ENCODE measurements at places on chromosomes 7 and 10.

DNA sequence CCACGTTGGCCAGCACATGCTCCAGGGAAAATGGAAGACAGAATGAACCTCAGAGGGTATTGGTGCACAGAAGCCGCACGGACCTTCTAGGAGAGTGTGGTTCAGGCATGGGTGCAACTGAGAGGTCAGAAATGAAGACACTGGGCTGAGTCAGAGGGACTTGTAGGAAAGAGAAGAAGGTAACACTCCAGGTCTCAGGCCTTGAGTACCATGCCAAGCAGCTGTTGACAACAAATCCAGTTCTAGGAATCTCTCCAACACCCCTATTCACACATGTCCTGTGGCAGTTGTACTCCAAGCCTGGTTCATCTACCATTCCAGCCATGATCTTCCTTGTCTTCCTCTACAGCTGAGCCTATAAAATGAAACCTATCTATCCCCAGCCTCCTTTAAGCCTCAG lies 251.6 kb downstream of the USP6NL start:
- DNase-seq, result no peak

GRCh38 chr7:27196287-27196767 lies 3.6 kb downstream of the HOXA13 start:
- peak; percentile 72 for DNase-seq

DNA sequence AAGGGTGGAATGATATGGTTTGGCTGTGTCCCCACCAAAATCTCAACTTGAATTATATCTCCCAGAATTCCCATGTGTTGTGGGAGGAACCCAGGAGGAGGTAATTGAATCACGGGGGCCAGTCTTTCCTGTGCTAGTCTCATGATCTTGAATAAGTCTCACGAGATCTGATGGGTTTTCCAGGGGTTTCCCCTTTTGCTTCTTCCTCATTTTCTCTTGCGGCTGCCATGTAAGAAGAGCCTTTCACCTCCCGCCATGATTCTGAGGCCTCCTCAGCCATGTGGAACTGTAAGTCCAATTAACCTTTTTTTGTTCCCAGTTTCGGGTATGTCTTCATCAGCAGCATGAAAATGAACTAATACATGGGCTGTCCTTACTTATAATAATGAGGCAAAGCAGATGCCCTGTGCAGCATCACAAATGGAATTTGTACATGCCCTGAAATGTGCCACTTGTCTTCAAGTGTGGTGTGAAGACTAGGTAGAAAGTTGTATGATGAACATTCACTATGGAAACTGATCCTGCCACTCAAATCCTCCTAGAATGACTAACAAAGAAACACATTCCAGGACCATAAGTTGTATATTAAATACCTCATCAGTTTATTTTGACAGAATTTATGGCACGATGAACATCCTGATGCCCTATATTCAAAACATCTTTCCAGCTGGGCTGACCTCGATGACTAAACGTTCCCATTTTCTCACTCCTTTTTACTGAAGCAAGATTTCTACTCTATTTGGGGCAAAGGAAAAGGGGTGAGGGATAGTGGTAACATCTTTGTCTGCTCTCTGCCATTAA lies 122.8 kb upstream of the CTTNBP2 start:
- no peak for DNase-seq

DNA sequence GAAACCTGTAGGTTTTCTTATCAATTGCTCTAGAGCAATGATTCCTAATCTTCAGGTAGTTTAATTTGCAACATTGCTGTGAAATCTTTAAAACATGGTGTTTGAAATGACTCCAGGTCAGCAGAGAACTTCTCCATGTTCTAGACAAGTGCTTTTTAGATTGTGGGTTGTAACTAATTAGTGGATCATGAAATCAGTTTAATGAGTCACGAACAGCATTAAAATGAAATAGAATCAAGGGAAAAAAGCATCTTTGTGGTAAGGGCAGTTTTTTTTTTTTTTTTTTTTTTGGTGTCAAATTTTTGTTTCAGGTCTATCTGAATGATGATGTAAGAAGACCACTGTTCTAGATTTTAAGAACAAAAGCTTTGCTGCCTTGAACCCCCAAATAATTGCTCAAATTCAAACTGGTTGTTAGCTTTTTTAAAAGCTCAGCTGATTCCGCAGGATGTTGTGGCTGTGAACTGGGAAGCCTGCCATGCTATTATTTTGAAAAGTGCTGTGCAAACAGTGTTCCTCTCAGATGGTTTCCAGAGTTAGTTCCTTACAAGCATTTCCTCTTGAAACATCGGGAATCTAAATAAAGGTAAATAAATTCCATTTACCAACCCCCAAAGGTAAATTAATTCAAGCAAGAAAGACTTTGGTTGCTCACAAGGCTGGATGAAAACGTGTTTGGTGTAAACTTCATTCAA lies 13.1 kb upstream of the PDK4 start:
- DNase-seq, result no peak

- no peak for DNase-seq
These were observed 9.2 kb downstream of the AGBL3 start for GRCh38 chr7:134995239-134996096.

- DNase-seq, result no peak
These were observed 91.8 kb downstream of the PTPRN2 start for GRCh38 chr7:158495786-158496185.

DNA sequence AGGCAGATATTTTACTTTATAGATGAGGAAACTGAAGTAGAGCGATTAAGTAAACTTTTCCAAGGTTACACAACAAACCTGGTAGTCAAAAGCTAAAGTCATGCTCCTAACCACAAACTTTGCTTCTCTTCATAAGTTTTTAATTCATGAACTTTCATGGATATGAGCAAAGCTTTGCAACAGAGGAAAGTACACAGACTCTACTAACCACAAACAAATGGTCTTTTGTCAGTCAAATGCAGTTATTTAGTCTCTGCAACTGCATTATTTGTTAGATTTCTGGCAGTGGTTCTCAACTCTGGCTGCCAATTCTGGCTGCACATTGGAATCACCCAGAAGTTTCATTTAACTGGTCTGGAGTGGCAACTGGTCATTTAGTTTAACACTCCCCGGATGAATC lies 140.6 kb upstream of the TMEM168 start:
- DNase-seq, result no peak

GRCh38 chr10:124004663-124005004 lies 88.8 kb downstream of the CHST15 start:
- DNase-seq, result no peak

- no peak for DNase-seq
These were observed 12.5 kb downstream of the ADRA2A start for GRCh38 chr10:111089293-111089692.

DNA sequence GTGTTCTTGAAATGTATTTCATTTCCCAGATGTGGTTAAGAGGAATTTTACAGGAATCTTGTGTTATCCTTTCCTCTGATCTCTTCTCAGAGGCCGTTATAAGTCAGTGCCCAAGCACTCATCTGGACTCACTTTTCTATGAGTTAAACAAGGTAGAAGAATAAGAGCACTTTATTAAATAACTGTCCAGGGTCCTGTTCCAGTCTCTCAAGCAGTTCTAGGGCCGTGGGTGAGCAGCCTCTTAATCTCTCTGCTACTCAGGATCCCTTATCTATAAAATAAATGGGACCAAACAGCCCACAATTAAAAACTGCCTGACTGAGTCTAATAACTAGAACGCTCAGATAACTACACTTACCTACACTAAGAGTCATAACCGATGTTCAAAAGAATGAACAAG lies 111.2 kb downstream of the OSBPL3 start:
- DNase-seq, result no peak

DNA sequence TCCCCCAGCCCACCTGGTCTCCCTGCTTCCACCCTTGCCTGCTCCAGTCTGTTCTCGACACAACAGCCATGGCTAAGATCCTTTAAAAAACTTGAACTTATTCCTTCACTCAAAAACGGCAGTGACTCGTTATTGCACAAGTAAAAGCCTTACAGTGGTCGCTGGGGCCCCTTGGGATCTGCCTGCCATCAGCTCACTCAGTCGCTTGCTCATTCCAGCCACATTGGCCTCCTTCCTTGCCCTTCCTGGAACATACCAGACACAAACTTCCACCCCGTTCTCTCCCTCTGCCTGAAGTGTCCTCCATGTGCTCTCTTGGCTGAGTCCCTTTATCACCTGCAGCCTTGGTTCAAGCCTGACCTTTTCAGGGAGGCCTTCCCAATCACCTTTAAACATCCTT lies 4.7 kb downstream of the CCNY start:
- no peak for DNase-seq

GRCh38 chr7:156703773-156704482 lies 63.4 kb downstream of the RNF32 start:
- DNase-seq, result no peak

DNA sequence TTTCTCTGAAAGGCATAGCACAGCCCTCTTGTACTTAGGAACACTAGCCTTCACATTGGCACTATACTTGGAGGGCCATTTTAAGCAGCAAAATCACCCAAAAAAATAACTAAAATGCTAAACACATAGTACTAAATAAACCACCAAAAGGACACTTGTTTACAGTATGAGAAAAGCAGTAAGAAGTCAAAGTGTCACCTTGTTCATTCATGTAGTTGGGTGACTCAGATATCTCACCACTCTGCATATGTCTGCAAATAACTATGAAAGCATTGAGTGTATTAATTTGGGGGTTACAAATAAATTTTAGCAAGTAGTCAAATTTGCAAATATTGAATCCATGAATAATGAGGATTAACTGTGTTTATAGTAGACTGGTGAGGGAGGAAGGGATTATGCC lies 107.6 kb downstream of the ELAPOR2 start:
- DNase-seq, result no peak

GRCh38 chr10:70552586-70552985 lies 50.0 kb downstream of the PRF1 start:
- DNase-seq, result no peak

GRCh38 chr7:148661471-148661870 lies 37.2 kb upstream of the CUL1 start:
- no peak for DNase-seq

DNA sequence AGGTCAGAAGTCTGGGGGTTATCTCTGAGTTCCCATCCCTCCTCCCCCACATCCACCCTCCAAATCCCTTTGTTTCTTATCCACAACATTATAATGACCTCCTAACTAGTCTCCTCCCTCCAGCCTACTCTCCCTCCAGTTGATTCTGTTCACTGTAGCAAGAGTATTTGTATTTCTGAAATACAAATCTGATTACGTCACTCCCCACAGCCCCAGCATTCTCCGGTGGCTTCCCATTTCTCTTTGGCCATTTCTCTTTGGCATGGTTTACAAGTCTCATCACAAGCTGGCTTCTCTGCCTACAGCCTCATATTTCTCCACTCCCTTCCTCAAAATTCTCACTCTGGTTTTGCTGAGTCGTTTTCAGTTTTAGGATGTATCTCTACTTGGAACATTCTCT lies 24.6 kb upstream of the MRPS33 start:
- DNase-seq, result no peak

DNA sequence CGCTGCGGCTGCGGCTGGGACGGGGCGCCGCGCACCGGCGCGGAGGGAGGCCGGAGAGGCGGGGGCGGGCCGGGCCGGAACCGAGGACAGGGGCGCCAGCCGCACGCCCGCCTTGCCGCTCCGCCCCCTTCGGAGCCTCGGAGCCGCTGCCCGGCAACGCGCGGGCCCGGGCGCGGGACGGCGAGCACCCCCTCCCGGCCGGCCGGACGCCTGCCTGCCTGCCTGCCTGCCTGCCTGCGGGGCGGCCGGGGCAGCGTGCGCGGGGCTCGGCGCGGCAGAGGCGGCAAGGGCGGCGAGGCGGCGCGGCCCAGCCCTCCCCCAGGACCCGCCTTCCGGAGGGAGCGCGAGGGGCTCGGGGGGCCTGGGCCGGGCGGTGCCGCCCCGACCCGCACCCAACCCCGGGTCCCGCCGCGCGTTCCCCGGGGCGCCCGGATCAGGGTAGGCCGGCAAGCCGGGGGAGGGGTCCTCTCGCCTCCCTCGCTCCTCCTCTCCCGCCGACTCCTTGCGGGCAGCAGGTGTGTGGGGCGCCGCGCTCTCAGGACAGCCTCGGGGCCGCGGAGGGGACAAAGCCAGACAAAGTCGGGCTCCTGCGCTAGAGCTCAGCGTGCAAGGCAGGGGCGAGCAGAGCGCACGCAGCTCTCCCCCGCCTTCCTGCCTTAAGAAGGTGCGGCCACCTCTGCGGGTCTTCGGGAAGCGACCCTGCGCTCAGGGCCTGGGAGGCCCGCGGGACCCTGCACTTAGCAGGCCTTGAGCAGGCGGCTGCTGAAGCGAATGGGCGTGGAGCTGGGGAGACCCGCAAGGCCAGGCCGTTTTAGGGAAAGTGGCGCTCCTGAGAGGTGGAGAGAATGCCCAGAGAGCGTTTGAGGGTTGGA lies at the start of gene KIAA1549:
KIAA1549 (minus strand) TSS at position 58 of the 872 bp plus-strand sequence. CDS start 120 bp downstream, outside the sequence.
- DNase-seq, result peak; percentile 60

- DNase-seq, result no peak
These were observed 89.8 kb downstream of the CAMK1D start for GRCh38 chr10:12438919-12439692.

- no peak for DNase-seq
These were observed 16.0 kb downstream of the TMEM273 start for GRCh38 chr10:49172061-49172776.

- no peak for DNase-seq
These were observed 8.1 kb downstream of the PGAM2 start for GRCh38 chr7:44057181-44057848.

- peak; percentile 33 for DNase-seq
These were observed 69.0 kb upstream of the VOPP1 start for GRCh38 chr7:55641273-55641691.

DNA sequence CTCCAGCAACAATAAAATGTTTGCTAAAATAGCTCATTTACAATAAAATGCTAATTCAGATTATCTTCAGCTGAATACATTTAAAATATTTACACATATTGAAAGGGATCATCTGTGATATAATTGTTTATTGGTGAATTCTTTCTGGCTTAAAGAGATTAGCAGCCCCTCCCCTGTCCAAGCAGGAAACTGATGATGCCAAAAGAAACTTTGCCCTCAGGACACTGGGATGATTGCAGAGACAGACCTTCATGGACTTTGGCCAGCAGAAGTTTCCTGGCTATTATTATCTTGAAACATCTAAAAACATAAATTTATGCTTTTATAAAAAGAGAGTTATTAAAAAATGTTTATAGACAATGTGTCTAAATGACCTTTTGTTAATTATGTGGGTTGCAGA lies 764.9 kb upstream of the MBL2 start:
- no peak for DNase-seq

GRCh38 chr7:44575054-44575453 lies 1.3 kb upstream of the DDX56 start:
- DNase-seq, result no peak

GRCh38 chr7:915291-916218 lies 38.9 kb downstream of the ADAP1 start:
- DNase-seq, result no peak

- no peak for DNase-seq
These were observed 36.8 kb downstream of the TAS2R41 start for GRCh38 chr7:143514487-143514886.

GRCh38 chr10:89867964-89868363 lies 166.6 kb downstream of the KIF20B start:
- DNase-seq, result no peak

DNA sequence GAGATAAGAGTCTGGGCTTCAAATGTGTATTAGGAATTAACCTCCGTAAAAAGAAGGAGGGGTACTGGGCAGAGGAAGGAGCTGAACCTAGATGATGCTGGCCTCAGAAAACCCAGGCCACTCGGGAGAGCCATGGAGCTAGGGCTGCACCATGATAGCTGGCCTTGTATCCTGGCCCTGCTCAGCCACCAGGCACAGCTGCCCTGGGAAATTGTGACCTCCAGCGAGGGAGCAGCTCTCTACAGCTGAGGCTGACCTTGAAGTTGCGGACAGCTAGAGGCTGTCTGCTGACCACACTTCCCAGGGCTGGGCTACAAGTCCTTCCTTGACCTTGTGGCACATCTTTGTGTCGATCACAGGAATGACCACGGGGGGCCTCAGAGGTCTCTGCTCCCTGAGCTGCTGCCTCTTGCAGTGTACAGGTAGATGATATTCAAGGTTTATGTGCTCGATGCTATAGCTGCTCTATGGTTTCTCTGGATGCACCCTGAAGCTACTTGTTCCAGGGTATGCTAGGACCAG lies 38.3 kb upstream of the SLC35B4 start:
- no peak for DNase-seq

All from GDM1 (cell line).